ENCODE measurements at places on chromosomes 1 and 21.

DNA sequence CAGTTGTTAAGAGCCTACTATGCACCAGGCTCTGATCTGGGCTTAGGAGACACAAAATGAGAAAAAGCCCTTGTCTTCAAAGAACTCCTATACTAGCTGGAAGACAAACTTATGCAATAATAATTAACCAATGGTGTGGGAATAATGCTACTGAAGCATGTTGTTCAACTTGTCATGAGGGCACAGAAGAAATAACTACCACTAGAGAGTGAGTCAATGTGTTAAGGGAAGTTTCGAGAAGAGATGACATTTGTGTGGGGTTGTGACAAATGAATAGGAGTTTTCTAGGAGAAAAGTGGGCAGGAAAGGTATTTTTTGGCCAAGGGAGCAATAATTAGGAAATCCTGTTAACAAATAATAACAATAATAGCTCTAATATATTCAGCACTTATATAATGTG, 205.0 kb downstream of the PDE4B start:
- no peak for DNase-seq

- DNase-seq = no peak
Observed at GRCh38 chr1:226891846-226892523, 21.6 kb downstream of the PSEN2 start.

DNA sequence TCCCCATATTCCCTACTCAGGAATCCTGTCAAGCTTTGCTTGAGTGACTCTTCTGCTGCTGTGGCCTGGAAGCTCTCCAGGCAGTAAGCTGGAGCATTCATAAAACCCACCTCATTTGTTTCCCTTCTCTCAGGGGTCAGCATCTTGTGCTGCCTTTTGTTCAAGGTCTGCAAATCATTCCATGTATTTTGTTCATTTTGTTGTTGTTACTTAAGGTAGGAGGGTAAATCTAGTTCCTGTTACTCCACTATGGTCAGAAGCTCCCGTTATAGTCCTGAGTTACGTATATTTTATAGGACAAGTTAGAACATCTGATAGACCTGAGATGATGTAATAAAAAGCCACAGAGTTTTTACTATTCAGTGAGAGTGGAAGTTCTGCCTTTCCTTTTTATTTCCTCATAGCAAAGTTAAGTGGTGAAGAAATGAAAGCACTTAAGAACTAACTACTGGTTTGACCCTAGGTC, 9.9 kb downstream of the SYNJ1 start:
- peak; percentile 63 for DNase-seq

GRCh38 chr21:31895077-31895835, 22.4 kb downstream of the HUNK start:
- no peak for DNase-seq

GRCh38 chr1:20486457-20487235, 636 bp upstream of the CAMK2N1 start:
- no peak for DNase-seq

GRCh38 chr1:238642231-238642630, 744.1 kb upstream of the CHRM3 start:
- DNase-seq = peak; percentile 3

Data from hematopoietic multipotent progenitor cell treated with erythropoietin and hydrocortisone succinate and interleukin-3 and kit ligand, for 6 days (in vitro differentiated cells).